ENCODE measurements at places on chromosomes 3 and 15.

DNA sequence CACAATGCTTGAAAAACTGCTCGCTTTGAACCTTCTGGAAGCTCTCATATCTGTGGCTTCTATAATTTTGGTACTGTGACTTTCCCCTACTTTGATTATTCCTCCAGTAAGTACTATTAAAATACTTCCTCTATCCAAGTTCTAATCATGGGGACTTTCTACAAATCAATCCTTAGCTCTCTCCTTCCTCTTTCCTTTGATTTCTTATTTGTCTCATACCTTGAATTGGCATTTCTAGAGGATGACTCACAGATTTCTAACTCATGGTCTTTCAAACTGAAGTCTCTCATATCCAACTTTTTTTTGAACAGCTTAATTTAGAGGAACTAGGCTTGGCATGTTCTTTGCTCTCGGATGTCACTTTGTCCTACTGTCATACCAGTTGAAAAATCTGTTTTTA lies 241.8 kb downstream of the TBC1D5 start:
- DNase-seq: no peak

DNA sequence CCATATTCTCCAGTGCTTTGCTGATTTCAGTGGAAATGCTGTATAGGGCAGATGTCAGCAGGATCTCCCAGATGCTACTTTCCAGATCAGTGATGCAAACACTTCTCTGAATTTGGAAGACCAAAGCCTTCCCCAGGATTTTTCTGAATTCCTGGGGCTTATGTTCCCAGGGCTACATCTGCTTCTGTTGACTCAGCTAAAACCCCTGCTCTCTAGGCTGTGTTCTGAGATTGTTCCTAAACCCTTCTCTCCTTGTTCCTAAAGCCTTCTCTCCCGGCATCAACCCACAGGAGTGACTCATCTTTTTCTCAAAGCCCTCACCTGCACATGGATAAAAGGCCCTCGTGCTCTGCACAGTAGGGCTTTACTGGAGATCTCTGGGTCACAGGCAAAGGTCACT lies 35.5 kb downstream of the FAH start:
- no peak for DNase-seq

DNA sequence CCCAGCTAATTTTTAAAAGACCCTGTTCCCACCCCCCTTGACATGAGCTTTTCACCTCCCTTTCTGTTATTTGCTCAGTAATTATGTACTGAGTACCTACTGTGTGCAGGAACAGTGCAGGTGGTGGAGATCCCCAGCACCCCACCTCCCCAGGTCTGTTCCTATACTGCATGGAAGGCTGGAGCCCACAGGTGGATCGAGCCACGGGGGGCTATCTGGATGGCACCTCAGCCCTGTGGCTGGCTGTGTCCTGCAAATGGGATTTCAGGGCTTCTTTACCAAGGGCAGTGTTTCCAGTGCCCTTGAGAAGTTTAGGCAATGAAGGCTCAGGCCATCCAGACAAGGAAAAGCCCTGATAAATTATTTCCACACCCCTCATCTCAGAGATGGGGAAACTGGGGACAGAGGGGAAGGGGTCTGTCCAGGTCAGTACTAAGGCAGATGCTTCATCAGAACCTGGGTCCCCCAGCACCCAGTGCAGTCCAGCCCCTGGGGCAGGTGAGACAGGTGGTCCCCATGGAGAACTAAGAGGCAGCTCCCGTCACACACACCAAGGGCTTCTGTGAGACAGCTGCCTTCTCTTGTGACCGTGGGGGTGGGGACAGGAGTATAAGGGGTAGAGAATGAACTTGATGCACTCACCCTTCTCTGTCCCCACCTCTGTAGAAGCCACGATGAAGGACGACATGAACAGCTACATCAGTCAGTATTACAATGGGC lies 109.6 kb downstream of the ETFA start:
- no peak for DNase-seq

- DNase-seq: no peak
Measured at GRCh38 chr15:80785335-80785734, 6.2 kb downstream of the CEMIP start.

- no peak for DNase-seq
Measured at GRCh38 chr3:197417911-197418618, 119.7 kb upstream of the DLG1 start.

- no peak for DNase-seq
Measured at GRCh38 chr3:158709666-158710083, 22.6 kb downstream of the RARRES1 start.

DNA sequence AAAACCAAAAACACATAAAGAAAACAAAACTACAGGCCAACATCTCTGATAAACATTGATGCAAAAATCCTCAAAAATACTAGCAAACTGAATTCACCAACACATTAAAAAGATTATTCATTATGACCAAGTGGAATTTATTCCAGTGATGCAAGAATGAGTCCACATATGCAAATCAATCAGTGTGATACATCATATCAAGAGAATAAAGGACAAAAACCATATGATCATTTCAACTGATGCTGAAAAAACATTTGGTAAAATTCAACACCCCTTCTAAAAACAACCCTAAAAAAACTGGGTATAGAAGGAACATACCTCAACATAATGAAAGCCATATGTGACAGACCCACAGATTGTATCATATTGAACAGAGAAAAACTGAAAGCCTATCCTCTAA lies 265.6 kb upstream of the DCBLD2 start:
- DNase-seq: no peak

Data from NCI-H1105 (cell line).